ENCODE measurements at places on chromosomes 4 and X.

DNA sequence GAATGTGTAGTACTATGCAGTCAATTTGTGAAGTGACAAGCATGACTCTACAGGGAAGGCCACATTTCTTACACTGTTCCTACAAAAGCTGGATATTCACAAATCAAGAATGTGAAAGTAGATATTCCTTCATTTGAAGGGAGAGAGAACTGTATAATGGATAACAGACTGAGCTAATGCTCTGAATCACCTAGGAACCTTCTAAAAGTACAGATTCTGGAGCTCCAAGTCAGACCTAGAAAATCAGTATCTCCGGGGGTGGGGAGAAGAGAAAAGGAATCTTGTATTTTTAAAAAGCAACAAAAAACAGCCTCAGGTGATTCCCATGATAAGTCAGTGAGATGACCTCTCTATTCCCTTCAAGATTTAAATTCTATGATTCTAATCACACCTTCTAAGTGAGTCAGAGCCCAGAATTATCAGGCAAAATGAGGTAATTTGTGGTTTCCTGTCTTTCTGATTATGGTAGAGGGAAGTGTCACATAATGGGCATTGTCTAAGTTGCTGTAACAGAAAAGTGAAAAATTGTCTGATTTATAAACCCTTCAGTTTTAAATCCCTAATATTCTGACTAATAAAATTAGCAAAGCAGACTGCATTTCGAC, 80.9 kb downstream of the IL21 start:
- no peak for DNase-seq

DNA sequence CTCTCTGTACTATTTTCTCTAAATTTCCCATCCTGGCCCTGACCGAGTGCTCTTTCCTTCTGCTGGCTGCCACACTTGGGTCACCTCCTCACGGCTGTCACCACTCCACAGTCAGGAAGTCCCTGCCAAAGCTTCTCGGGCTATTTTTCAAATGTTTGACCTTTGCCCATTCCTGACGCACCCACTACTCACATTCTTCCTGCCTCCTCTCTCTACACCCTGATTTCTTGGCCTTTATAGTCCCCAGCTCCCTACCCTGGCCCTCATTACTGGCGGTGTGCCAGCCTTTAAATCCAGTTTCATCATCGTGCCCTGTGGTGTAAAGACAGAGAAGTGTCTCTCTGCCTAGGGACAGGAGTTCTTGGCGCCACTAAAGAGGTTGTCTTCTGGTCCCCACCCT, 46.4 kb upstream of the GATB start:
- DNase-seq, result no peak

DNA sequence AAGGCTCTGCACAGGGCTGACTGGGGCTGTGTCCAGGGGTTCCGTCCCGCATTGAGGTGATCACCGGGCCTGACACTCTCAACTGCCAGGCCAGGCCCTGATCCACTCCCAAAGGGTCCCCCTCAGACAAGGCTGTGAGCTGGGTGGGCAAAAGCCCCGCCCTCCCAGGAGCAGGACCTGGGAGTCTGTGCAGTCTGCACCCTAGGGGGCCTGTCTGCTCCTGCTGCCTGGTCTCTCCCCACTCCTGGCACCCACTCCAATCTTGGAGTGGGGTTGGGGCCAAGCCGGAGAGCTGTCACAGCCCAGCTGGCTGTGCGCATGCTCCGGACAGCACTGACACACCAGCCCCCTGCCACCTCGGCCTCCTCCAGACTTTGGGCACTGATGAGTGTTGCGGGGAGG, 9.4 kb upstream of the SPP1 start:
- DNase-seq, result no peak

GRCh38 chrX:53817548-53817947, 131.0 kb upstream of the HUWE1 start:
- no peak for DNase-seq

DNA sequence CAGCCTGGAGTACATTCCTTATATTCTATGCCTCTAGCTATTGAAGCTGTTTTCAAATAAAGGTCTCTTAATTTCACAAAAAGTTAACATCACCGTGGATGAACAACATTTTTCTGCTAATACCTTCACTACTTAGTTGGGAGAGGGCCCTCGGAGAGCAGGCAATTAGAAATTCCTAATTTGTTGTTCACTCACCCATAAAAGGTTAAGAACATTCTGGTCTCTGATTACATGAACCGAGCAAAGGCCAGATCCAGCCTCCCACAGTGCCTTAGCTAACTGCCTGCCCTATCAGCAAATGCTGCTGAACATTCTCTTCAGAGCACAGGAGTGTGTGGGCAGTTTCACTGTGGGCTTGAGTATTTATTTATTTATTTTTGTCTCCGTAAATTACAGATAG, 36.0 kb upstream of the TTC29 start:
- DNase-seq, result no peak

DNA sequence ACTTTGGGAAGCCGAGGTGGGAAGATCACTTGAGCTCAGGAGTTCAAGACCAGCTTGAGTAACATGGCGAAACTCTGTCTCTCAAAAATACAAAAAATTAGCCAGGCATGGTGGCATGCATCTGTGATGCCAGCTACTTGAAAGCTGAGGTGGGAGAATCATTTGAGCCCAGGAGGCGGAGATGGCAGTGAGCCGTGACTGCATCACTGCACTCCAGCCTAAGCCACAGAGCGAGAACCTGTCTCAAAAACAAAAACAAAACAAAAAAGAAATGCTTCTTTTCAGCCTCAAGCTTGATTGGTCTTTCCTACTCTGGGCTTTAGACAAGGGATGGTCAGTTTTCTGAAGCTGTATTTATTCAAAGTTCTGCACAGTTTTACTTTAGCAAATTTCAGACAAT, 15.8 kb upstream of the DHRSX start:
- DNase-seq, result no peak

- DNase-seq, result no peak
Measured at GRCh38 chr4:176036585-176037205, 28.9 kb upstream of the WDR17 start.

- DNase-seq, result no peak
Measured at GRCh38 chrX:130105244-130105643, 5.1 kb downstream of the ELF4 start.

DNA sequence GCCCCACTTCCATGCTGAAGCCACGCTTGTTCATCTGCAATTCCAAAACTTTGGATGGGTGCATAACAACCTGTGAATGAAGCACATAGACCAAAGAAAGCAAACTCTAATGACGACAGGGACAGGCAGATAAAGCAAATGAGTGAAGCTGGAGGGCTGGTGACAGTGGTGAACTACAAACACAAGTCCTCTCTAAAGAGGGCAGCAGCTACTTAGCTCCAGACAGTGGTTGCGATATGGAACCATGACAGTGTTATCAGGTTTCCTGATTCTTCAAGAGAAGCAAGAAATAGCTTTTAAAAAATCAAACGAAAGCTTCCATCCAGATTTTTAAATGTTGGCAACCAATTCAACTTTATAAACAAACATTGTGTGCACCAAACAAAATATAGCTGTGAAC, 23.8 kb downstream of the NOX1 start:
- DNase-seq, result no peak

DNA sequence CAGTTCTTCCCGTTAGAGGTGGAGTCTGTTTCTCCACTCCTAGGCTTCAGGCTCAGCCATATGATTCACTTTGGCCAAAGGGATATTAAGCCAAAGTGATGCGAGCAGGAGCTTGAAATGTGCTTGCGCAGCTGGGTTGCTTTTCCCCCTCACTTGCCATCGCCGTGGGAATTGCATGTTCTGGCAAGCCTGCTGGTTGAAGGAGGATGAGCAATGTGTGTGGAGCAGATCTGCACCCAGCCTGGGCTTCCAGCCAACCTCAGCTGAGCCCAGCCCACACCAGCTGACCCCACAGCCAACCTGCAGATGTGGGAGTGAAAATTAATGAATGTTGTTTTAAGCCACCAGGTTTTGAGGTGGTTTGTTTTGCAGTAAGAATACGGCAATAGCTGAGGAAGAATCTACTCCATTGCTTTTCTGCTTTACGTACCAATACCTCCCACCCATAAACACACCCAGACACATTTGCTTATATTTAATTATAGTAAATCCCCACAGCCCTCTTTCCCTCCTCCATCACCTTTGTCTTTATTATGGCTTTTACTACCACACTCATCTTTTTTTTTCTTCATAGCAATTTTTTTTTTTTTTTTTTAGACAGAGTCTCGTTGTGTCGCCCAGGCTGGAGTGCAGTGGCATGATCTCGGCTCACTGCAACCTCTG, 132.8 kb upstream of the FUNDC1 start:
- peak; percentile 19 for DNase-seq

DNA sequence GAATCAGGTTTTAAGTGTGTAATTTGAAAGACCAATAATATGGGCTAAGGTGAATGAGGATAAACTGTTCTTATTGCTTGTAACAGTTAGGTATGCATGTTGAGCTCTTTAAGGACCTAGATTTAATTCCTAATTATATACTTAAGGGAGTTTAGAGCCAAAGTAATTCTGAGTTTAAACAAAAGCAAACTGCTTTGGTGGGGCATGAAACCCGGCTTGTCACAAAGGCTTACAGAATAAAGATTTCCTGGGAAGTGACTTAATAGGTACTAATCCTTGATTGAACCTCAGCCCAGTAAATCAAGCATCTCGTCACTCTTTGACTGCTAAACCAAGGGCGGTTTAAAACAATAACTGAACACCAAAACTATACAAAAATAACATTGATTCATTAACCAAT, 1324.2 kb downstream of the RPA4 start:
- no peak for DNase-seq

DNA sequence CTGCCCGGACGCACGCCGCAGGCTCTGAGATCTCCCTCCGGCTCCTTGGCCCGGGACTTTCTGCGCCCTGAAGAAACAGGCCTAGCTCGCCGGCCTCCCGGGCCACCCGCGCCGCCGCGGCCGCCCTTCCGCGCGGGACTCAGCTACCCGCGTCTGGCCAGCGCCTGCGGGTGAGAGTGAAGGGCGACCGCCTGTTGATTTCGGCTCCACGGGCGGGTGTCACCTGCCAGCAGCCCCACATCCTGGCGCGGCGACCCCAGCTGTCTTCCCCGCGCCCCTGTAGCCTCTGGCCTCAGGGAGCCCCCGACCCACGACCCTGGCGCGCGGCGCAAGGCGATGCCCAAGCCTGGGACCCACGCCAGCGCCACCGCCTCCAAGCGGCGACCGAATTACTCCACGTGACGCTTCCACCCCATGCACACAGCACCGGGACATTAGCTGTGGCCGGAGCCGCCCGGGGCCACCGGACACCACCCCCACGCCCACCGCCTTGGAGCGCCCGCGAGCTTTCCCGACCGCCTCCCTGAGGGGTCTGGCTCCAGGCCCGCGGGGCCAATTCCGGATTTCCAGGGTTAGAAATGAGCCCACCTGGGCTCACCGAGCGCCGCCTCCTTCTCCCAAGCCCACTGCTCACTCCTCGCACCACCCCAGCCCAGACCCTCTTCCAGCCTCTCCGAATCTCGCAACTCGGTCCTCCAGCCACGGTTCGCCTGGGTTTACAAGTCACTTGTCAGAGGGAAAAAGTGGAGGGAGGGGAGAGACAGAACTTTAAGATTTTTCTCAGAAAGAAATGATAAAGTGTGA, 10.2 kb downstream of the ARX start:
- no peak for DNase-seq

All from adrenal gland (tissue), 19 donors.